ENCODE measurements at places on chromosomes 2 and 18.

DNA sequence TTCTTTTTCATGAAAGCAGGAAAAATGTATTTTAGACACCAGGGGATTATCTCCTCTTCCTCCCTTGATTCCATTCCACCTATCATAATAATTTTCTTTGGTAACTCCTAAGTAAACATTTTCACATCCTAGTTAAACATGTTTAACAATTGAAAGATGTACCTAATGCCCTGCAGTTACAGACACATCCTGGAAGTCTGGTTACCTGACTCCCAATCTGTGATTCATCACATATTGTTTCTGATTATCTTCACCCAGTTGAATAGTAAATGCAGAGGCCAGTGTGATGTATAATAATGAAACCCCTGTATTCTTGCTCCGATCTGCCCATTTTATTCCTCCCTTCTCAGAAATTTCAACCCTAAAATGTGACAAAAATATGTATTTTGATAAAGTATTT, 1237.6 kb upstream of the LRRTM1 start:
- DNase-seq, result no peak

DNA sequence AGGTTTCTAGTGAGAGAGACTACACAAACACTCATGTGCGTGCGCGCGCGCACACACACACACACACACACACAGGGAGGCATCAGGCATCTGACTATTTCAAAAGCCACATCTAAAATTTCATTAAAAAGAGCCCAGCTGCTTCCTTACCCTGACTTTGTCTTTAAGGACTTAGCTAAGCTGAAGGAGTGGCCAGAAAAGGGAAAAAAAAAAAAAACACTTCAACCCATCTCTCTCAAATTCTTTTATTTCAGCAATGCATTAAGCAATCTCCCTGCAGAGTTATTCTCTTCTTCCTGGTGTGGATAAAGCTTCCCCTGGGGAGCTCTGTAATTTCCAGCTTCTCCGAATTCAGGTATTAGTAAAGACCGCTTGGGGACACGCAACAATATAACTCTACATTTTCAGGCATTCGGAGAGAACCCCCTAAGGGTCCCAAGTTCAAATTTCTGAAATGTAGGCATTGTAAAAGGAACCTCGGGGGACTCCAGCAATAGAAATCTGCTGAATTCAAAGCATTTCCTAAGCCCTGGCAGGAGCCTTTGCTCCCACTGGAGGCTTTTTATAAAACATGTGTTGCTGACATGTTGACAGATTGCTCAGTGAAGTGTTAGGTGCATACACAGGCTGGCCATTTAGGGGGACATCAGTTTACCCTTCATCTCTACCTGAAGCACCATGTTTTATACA, 67.0 kb downstream of the ZNF521 start:
- DNase-seq, result no peak

GRCh38 chr2:203191961-203192360, 46.9 kb upstream of the CYP20A1 start:
- no peak for DNase-seq

DNA sequence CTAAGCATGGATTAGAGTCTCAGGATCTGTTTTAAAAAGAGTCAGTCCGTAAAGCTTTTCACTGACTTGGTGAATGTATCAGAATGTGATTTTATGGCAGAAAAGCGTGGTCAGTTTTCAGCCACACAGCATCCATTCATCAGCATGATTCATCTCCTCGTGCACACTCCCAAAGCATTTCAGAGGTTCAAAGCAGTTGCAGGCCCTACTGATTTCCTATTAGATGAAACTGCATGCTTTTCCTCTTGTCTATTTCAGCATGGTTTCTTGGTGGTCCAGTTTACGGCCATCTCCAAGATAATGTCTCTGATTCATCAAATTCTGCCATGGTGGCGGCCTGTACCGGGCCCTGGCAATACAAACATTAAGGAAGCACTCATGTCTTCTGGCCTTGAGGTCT, 4.8 kb upstream of the PARD6G start:
- no peak for DNase-seq

GRCh38 chr2:186532891-186533290, 46.8 kb downstream of the ZC3H15 start:
- DNase-seq, result no peak

DNA sequence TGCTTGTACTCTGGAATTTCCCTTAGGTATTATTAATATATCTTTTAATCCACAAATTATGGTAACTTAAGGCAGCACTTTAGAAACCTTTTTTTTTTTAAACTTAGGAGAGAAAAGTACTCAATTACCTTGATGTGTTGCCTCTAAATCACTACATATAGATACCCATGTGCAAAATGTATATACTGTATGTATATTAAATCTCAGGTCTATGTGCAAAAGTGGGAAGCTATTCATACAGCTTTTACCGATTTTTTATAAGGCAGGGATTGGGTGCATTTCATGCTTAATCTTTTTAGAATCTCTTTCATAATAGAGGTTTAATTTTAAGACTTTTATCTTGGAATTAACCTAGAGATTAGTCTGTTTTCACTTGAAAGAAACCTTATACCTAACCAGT, 3.4 kb downstream of the EML4 start:
- DNase-seq, result no peak

DNA sequence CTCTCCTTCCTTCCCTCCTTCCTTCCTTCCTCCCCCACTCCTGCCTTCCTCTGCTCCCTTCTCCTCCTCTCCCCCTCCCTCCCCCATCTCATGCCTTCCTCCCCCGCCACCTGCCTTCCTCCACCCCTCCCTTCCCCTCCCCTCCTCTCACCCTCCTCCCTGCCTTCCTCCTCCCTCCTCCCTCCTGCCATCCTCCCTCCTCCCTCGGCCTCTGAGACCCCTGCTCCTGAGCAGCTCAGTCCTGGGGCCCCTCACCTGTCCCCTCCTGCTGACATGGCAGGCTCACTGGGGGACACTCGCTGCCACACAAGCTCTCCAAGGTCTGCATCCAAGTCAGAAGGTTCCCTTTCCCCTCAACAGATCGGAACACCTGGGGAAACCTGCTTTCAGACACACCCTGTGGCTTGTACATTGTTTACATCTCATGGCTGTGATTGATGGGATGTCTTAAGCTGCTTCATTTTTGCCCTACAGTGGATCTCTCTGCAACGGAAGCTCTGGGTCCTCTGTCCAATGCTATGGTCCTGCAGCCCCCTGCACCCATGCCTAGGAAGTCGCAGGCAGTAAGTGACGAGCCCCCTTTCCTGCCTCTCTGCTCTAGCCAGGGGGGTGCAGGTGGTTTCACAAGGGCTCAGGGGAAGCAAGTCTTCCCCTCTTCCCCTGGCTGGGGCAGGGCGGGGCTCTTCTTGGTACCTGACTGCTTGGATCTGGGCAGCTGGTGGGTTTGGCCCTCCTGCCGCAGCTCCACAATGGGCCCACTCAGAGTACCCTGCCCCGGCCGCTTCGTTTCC, 22.9 kb downstream of the ITGB1BP1 start:
- no peak for DNase-seq

DNA sequence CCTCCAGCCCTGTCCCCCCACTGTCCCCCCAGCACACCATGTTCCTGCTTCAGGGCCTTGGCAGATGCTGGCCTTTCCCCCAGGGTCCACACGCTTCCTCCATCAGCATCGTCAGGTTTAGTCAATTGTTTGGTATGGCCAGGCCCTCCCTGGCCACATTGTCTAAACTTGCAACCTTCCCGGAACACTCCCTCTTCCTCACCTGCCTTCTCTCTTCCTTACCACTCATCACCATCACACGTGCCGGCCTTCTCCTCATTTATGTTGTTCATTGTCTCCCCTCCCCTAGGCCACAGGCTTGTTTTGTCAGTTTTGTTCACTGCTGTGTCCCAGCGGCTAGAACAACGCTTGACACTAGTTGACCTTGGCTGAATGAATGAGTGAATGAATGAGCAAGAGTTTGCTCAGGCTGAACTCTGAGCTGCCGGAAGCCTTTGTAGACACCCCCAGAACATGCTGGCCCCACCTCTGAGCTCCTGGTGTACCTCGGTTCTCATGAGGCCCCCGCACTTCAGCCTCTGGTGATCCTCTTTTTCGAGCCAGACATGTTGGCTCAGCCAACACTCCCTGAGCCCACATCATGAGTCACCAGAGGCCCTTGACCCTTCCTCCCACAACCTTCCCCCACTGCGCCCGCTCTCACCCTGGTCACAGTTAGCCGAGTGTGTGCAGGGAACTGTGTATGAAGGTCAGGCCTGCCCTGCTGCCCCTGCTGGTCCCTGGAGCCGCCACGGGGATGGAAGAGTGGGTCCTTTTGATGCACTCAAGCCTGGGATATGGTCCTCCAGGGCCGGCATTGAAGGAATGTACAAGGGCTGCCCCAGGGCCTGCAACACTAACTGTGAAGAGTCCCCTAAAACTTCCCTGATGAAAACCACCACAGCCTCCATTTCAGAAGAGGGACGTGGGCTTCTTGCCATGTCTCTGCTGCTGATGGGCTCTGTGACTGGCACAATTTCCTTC, 57.5 kb downstream of the HS1BP3 start:
- no peak for DNase-seq

GRCh38 chr2:60806988-60807681, 51.1 kb downstream of the PAPOLG start:
- DNase-seq, result no peak

DNA sequence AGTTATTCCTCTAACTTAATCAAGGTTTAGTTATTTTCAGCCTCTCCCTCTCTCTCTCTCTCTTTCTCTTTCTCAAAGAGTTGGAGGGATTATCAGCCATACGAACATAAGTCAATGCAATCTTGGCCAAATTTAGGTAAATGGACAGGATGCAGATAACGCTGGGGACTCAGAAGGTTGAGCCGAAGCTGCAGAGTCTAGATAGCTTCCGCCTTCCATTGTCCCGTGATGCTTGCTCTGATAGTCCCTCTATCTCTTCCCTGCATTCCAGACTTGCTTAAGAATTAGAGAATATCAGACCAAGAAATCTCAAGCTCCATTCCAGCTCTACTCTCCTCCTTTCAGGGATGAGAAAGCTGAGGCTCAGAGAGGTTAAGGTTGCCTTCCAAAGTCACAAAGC, 502.8 kb upstream of the TNP1 start:
- no peak for DNase-seq

- DNase-seq, result no peak
Measured at GRCh38 chr2:171018522-171018921, 89.5 kb downstream of the GORASP2 start.

- DNase-seq, result no peak
Measured at GRCh38 chr2:199405241-199405640, 52.5 kb downstream of the SATB2 start.

GRCh38 chr2:145845207-145845894, 1325.4 kb upstream of the ZEB2 start:
- no peak for DNase-seq

DNA sequence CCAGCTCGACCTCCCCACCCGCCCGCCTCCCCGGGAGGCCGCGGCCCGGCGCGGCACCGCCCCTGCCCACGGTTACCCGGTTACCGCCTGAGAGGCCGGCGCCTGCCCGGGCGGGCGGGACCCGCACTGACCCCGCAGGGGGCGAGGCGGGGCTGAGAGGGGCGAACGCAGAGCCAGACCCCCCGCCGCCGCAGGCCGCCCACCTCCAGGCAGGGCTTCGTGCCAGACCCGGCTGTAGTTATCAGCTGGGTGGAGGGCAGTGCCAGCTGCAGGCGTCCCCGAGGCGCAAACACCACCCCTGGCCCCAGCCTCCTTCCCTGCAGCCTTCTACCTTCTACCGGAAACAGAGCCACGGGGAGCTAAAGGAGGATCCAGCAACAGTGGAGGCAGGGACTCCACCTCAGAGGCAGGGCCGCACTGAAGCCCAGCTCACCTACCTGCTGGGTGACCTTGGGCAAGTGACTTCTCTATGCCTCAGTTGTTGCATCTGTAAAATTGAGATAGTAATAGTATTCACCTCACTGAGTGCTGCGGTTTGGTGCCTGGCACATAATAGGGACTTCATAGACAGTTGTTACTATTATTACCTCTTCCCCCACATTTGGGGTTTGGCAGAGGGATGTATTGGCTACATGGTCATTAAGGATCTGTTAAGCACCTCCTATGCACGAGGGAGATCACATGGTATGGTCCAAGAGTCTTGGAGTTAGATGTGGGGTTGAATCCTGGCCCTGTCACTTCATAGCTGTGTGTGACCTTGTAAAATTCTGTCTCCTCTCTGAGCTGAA, 231.6 kb upstream of the SMAD2 start:
- no peak for DNase-seq

GRCh38 chr18:9950289-9951016, 36.6 kb downstream of the VAPA start:
- DNase-seq, result no peak

DNA sequence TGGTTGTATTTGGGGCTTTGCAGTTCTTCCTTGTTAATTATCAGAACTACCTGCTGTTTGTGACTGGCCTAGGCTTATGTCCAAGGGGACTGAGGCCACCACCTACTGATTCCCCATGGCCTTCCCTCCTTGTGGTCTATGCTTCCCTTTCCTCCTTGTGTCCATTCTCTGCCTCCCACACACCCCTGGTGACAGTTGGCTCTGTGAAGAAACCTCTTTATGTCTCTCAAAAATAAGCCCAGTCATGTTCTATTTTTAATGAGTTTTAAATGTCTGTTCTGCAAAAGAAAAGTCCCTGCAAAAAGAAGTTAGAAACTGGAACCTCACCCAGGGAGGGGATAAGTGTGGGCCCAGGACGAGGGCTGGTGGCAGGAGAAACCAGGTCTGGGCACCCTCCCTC, 105.0 kb downstream of the SMC6 start:
- no peak for DNase-seq

DNA sequence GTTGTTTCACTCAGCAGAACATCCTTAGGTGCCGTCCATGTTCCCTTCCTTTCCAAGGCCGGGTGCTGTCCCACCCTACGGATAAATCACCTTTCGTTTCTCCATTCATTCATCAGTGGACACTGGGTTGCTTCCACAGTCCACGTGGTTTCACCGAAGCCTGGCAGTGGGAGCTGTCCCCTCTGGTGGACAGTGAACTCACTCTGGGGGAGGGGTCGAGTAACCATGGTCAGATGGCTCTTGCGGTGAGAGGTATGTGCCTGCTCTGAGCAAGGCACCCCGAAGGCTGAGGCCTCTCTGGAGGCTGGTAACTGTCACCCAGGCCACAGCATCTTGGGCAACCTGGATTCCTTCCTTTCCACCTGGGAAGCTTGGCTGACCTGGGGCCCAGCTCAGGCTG, 61.5 kb upstream of the TWIST2 start:
- no peak for DNase-seq

DNA sequence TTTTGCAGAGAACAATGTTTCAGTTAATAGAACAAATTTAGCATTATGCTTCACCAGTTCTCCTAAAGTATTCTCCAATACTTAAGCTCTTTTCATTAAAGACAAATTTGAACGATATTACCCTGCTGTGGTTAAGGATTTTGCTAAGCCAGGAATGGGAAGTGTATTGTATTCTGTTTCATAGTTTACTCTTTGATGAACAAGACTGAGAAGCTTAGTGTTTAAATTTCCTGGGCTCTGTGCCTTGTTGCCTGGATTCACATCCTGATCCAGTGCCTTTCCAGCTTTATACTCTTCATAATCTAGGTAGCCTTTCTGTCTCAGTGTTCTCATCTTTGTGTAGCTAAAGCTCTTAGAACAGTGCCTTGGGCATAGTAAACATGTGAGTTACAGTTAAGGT, 58.6 kb upstream of the GLS start:
- DNase-seq, result no peak

DNA sequence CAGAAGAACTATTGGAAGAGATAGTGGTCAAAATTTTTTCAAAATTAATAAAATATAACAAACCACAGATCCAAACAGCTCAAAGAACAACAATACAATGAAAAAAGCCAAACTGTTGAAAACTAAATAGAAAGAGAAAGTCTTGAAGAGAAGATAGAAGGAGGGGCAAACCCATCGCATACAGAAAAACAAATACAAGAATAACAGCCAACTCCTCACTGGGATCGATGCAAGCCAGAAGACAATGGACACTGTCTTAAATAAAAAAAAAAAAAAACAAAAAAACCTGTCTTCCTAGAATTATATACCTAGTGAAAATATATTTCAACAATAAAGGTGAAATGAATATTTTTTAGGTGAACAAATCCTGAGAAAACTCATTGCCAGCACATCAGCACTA, 34.1 kb upstream of the ARHGAP25 start:
- no peak for DNase-seq

Data from CD4-positive, alpha-beta T cell treated with Interferon gamma for 1 hour (primary cell).